Activated CD4-positive, CD25-positive, alpha-beta regulatory T cell treated with anti-CD3 and anti-CD28 coated beads, Interleukin-2, amount 50 U/mL, for 72 hours (primary cell): ENCODE measurements at places on chromosomes 7 and 10.

GRCh38 chr10:30436671-30437030 lies 2.7 kb downstream of the MAP3K8 start:
- DNase-seq: no peak

- DNase-seq: no peak
These were observed 239.6 kb upstream of the ETV1 start for GRCh38 chr7:14229047-14229446.

GRCh38 chr7:27133409-27134231 lies 3.1 kb upstream of the HOXA4 start:
- DNase-seq: no peak

GRCh38 chr10:22105270-22105669 lies 101.7 kb upstream of the DNAJC1 start:
- no peak for DNase-seq

- no peak for DNase-seq
These were observed 5.1 kb downstream of the KAZALD1 start for GRCh38 chr10:101066896-101067355.

DNA sequence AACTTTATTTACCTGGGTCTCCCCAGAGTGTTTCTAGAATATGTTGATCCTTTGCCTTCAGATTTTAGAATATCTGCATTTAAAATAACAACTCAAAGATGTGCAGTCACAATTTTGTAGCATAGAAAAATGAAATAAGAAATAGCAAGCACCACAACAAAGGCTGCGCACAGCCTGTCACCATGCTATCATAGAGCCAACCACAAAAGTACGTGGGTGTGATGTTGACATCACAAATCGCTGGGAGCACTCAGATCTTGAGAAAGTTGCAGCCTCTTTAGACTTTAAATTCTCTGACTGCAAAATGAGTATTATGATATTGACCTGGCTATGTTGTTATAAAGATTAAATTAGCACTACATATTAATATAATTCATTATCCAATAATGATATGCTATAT lies 177.9 kb downstream of the TNS3 start:
- DNase-seq: no peak

GRCh38 chr10:4494551-4494950 lies 331.5 kb upstream of the AKR1E2 start:
- no peak for DNase-seq

- DNase-seq: no peak
These were observed 453.7 kb downstream of the SDK1 start for GRCh38 chr7:3754493-3755341.

DNA sequence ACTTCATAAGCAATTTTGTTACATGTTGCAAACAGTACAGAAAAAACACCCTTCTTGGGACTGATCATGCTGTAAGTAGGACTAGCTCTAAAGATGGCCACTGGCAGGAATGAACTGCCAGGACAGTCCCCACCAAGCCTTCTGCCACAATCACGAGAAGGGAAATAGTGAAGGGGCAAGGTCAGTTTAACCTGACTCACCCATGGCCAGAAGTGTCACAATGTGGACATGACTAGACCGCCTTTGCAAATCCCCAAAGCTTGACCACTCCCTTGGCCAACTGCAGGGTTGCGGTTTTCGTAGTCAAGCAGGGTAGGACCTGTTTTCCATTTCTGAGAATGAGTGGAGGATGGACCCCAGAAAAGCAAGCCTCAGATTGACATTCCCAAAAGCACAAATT lies 19.4 kb upstream of the FRAT2 start:
- DNase-seq: no peak

GRCh38 chr10:74507951-74508350 lies 318.4 kb upstream of the KAT6B start:
- DNase-seq: no peak

- no peak for DNase-seq
These were observed 64.9 kb upstream of the PITRM1 start for GRCh38 chr10:3237530-3237929.
